Stimulated activated CD4-positive, alpha-beta T cell treated with anti-CD3 and anti-CD28 coated beads, Interleukin-4, amount 100 ng/mL, for 48 hours (primary cell): ENCODE measurements at places on chromosomes 7 and 10.

- DNase-seq: no peak
Observed at GRCh38 chr7:644381-645305, 81.9 kb upstream of the DNAAF5 start.

DNA sequence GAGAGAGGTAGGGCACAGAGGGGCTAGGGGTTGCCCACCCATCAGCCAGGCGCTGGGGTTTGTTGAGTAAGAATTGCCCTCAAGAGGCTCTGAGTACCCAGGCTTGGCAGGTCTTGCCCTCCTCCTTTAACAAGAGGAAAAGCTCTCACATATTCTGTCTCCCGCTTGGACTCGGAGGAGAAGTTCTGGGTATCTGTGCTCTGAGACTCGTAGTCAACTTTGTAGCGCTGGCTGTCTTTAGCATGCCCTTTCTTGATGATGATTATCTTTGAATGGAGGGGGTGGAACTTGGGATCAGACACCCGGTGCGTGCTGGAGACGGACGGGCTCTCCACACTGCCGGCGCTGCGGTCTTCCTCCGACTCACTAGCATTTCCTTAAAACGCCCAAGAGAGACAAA lies 4.0 kb downstream of the IGFBP3 start:
- no peak for DNase-seq

DNA sequence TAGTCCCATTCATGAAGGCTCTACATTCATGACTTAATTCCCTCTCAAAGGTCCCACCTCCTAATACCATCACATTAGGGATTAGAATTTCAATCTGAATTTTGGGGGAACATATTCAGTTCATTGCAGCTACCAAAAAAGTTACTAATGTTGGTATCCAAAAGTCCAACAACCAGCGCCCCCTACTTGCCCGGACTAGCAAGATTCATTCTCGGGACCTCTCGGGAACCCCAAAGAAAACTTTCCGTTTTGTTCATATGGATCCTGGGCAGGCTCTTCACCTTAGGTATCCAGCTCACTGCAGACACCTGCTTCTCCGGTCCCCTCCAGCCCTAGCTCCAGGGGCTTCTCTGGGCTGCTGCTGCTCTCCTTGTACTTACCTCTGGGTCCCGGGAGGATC lies 8.9 kb upstream of the GRK5 start:
- DNase-seq: no peak

DNA sequence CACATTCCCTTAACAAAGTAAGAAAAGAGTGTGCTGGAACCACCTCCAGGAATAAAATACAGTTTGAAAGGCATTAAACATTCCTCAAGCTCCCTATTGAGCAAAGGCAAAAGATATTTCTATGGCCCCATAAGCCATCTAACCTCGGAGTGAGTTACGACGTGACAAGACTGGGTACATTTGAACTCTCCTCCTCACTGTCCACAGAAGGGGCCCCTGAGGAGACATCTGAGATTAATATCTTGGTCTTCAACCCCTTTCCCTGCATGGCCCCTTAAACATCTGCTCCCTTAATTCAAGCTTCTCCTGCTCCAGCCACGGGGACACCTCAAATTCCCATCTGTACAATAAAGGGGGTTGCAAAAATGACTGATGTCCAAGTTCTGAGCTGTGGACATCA lies 526 bp downstream of the GIMAP1 start:
- no peak for DNase-seq

- no peak for DNase-seq
Observed at GRCh38 chr10:104559935-104560334, 81.2 kb upstream of the SORCS3 start.

- no peak for DNase-seq
Observed at GRCh38 chr10:132690821-132691610, 94.9 kb downstream of the NKX6-2 start.
